ENCODE measurements at places on chromosomes 12 and 14.
A peak's percentile ranks its signal among the peaks of the same experiment; 100 is the strongest.

DNA sequence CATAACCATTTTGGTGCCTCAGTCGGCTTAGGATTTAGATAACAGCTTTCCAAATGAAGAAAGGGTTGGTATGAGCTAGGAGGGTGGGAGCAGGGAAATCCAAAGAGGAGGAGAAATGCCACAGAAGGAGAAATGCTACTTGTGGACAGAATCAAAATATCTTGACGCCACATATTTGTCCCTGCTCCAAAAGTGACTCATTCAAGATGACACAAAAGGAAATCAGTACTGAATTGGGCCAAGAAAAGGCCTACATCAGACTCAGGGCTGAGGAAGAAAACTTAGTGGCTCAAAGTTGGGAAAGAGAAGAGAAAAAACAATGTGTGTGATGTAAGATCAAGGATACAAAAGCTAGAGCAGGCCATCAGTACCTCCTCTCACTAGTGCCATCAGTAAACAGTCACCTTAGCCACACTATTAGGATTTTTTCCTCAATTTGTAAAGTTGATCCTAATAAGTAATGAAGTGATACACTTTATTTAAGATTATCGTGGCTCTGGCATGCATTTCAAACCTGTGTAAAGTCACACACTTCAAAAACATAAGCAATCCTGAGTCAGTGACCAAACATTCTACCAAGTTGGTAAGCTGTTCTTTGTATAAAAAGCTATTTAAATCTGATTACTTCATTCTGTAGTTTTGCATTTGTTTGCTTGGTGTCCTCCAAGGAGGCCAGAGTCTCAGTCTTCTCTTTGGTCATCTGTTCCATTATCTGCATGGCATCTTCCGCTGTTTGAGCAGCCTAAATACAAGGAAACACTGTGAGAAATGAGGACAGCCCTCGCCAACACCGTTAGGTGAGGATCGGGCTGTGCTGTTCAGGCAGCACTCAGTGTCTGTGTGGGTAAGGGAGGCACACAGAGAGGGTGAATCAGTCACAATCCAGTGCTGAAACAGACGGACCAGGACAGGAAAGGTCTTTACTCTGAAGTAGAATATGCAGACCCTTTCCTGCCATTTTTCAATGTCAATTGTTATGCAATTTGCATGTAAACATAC, 52.6 kb upstream of the VPS33A start:
- DNase-seq = no peak

DNA sequence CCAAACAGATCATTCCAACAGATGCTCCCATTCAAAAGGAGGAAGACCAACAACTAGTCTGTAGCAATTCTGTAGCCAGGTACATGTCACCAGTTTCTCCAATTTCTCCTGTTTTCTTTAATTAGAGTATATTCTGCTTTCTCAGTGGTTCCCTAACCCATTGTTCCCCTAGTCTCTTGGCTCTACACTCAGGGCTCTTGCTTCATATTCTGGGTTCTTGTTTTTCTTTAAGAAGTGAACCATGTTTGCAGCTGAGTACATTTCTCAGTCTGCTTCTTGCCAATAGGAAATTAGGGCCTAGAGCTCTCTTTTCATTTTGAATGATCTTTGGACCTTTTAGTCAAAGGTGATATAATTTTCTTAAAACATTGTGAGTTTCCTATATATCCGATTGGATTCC, 29.4 kb upstream of the STXBP6 start:
- no peak for DNase-seq

- no peak for DNase-seq
Measured at GRCh38 chr12:130486891-130487416, 149.3 kb downstream of the PIWIL1 start.

- DNase-seq = peak; percentile 73
Measured at GRCh38 chr12:130761537-130762318, 45.6 kb upstream of the RIMBP2 start.

DNA sequence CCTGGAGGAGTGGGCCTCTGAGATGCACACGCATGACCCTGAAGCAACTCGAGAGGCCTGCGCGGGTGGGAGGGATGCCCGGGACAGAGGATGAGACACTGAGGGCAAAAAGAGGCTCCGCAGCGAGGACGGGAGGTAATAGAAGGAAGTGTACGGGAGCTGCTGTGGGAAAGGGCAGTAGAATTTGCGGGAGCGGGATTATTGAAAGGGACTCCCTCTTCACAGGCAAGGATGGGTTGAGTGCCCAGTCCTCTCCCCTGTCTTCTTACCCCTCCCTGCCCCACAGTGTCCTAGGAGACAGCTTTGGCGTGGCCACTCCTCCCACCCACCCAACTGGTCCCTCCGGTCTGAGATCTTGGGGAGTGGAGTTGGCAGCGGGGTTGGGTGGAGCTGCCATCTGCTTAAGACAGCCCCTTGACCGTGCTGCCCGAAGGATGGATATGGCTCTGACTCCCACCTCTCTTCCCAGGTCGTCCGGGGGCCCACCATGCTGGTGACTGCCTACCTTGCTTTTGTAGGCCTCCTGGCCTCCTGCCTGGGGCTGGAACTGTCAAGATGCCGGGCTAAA, 15.7 kb upstream of the ESPL1 start:
- no peak for DNase-seq

- DNase-seq = no peak
Measured at GRCh38 chr12:104136577-104136976, 1.4 kb downstream of the NFYB start.
